ENCODE measurements at places on chromosomes 4 and X.

- no peak for DNase-seq
These were observed 81.3 kb upstream of the LIMCH1 start for GRCh38 chr4:41456559-41457101.

DNA sequence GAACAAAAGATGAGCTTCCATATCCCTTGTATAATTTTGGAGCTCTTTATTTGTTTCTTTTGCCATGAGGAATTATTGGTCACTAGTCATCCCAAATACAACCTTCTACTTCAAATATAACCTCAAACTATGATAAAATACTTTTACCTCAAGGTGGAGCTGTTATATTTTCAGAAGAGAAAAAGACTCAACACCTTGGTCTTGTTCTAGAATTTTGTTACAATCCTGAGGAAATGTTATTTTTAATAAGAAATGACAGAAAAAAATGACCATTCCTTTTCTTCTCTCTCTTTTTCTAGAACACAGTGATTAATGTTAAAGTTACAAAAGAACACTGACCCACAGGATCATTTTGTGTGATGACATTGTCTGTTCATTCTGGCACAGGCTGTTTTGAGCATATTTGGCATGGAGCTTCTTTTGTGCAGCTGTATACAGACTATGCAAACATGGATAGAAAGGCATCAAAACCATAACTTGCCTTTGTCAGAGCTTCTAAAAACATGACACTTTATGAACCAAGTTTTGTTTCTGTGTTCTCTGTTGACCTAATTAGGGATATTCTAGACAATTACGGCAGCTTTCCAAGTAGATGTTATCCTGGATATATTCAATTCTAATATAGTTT, 159.6 kb upstream of the CTSO start:
- DNase-seq: no peak

DNA sequence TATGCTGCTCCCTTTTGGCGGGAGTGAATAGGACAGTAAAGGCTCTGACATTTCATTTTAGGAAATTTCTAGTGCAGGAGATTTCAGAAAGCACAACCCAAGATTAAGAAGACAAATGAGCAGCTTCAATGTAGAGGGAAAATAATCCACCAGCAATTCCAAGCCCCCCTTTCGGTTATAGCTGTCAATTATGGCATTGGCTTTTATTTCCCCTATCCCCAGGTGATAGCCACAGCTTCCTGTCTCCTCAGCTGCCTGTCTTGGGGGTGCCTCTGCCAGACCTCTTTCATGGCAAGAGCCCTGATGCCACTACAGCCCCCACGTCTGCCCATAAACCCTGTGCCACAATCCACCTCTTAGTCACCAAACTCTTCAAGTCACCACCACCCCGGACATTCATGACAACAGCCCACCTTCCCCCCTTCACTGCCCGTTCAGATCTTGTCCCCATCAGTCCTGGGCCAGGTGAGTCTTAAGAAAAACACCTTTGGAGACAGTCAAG, 48.4 kb upstream of the CLNK start:
- DNase-seq: no peak

DNA sequence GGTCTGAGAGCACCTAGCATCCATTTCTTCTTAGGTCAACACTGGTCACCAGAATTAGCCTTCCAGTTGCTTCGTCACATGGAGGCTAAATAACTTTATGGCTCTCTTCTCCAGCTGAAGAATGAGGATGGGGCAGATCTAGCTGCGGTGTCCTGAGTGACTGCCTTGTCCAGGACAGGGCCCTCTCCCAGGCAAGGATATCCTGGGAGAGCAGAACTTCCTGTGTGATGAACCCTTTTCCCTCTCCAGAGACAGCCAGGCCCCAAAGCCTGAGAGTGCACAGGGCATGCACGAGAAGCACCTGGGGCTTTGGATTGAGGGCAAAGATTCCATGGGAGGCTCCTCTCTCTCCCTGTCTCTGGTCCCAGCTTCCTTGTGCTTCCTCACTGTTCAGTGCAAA, 108.2 kb upstream of the MAMLD1 start:
- no peak for DNase-seq

GRCh38 chr4:22485737-22486136, 30.1 kb downstream of the ADGRA3 start:
- DNase-seq: no peak

DNA sequence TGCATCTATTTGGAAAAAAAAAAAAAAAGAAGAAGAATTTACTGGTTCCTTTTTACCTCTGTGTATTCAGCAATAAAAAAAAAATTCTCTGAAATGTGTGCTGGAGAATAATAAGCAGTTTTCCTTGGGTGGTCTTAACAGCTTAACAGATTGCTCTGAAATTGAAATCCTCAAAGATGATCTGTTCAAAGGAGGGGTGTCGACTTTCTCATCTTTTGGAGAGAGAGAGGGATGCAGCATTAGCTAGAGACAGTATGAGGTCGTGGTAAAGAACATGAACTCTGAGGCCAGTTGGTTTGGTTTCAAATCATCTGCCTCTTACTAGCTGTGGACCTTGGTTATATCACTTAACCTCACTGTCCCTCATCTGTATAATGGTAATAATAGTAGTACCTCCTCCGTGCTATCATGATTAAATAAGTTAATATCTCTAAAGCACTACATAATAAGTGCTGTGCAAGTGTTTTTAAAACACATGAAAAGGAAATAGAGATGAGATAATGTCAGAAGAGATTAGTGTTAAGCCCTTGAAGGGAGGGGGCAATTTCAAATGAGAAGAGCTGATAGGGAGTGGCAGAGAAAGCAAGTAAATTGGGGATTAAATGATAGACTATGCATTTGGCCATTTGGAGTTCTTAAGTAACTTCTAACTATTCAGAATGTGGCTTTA, 109.9 kb upstream of the LIMCH1 start:
- no peak for DNase-seq

- DNase-seq: no peak
These were observed 125.2 kb downstream of the NHS start for GRCh38 chrX:17500145-17500579.

DNA sequence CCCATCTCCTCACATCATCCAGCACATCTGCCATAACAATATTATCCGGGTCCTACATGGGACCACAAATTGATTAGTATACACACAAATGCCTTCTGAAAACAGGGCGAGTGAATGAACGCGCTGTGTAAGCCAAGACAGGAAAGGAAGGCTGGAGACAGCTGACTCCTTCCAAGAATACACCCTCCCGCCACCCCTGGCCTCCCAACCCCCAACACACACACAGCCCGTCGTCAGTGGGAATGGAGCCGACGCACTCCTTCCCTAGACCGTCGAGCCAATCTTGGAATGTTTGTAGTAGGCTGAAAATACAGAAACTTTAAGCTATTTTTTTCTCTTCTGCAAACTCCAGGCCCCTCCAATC, 319 bp upstream of the MAGEH1 start:
- DNase-seq: no peak

- no peak for DNase-seq
These were observed 232.8 kb upstream of the HDX start for GRCh38 chrX:84735025-84735424.

GRCh38 chr4:157572951-157573350, 352.4 kb downstream of the GRIA2 start:
- DNase-seq: no peak

- DNase-seq: no peak
These were observed 479 bp downstream of the BRCC3 start for GRCh38 chrX:155071694-155072280.

DNA sequence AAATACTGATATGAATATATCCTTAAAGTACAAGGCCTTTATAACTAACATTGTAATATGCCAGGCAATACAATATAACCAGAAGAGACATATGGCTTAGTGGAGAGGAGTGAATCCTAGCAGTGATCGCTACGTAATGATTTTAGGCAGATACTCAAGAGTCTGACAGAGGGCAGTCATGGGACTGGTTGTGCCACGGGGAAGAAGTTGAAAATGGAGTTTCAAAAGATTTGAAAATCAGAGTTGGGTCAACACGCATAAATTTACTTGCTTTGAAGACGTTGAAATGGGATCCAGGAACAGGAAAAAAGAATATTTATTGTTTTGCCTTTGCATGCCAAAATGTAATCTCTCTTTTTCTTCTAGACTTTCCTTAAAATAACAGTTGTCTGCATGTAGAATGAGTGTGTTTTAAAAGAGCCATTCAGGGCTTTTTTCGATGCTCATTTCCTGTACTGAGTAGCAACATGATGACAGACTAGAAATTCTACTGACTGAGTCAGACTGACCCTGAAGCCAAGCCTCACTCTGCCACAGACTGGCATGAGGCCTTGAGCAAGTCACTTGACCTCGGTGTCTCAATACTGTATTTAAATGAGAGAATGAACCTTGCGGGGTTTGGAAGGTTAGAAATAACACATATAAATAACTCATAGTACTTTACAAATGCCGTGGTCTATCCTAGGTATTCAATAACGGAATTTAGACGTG, 8.1 kb upstream of the SMS start:
- no peak for DNase-seq

DNA sequence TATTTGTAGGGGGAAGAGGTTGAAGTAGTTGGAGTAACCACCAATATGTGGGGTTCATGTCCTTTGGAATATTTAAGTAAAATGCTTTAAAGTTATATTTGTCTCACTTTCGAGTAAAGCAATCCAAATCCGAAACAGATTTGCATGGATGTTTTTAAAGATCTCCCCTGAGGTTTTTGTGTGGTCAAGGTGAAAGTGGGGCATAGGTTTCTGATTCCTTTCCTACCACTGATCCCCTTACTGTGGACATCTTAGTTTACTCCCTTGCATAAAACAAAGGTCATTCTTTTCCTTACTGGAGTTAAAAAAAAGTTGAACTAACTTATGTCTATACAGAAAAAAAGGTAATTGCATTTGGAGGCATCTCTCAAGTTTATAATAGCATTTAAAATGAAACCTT, 71.9 kb upstream of the PHOX2B start:
- DNase-seq: no peak

- DNase-seq: no peak
These were observed 11.0 kb upstream of the CXCL2 start for GRCh38 chr4:74109870-74110605.
